ENCODE measurements at places on chromosomes 7 and 10. TPM values are rescaled to one million over a fixed set of nuclear protein-coding genes. Genes with fewer than 3 reads are reported as not detected.

The PDCD11 gene
- 21.6 TPM for total RNA-seq

The SAMD9L gene
- 64.4 TPM for total RNA-seq

The CALCR gene
- 0.24 TPM for total RNA-seq

The PKD2L1 gene
- total RNA-seq = 3.4 TPM

The TRPV5 gene
- not detected for total RNA-seq

The MACC1 gene
- 24.7 TPM for total RNA-seq

The PALD1 gene
- 16.0 TPM for total RNA-seq

The ADIRF gene
- total RNA-seq = 158 TPM

The MYL7 gene
- 1.6 TPM for total RNA-seq

The NEBL gene
- 96.4 TPM for total RNA-seq

The NRG3 gene
- total RNA-seq = 2.6 TPM

The LIPN gene
- 1.6 TPM for total RNA-seq

DNA sequence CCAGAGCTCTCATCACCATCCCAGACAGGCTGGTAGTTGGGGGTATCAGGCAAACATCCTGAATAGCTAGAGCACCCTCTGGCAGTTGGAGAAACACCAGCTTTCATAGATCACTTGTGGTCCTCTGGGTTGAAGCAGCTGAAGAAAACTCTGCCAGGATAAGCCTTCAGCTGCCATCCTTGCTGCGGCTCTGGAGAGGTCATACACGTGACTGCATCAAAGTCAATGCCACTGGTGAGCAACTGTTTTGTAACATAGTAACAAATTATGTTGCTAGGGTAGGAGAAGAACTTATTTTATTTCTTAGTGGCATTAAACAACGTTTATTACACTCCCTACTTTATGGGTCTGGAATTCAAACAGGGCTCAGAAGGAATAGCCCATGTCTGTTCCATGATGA is 19.2 kb upstream of the PANK1 start:
- no peaks in the 10 kb centered on the region for H3K4me1 ChIP-seq
- H3K27me3 ChIP-seq = no peaks in the 10 kb centered on the region
- H3K4me3 ChIP-seq = no peak overlapping the region
- DNase-seq = no peak
- no peaks in the 10 kb centered on the region for H3K36me3 ChIP-seq

- no peaks in the 10 kb centered on the region for H3K27me3 ChIP-seq
- no peak overlapping the region for H3K4me3 ChIP-seq
- DNase-seq = peak; percentile 11
- H3K27ac ChIP-seq = no peak overlapping the region
- peaks cover 19% of the 10 kb centered on the region for H3K36me3 ChIP-seq
- no peaks in the 10 kb centered on the region for H3K4me1 ChIP-seq
Observed at GRCh38 chr10:71302874-71303568, 16.0 kb upstream of the SLC29A3 start.

DNA sequence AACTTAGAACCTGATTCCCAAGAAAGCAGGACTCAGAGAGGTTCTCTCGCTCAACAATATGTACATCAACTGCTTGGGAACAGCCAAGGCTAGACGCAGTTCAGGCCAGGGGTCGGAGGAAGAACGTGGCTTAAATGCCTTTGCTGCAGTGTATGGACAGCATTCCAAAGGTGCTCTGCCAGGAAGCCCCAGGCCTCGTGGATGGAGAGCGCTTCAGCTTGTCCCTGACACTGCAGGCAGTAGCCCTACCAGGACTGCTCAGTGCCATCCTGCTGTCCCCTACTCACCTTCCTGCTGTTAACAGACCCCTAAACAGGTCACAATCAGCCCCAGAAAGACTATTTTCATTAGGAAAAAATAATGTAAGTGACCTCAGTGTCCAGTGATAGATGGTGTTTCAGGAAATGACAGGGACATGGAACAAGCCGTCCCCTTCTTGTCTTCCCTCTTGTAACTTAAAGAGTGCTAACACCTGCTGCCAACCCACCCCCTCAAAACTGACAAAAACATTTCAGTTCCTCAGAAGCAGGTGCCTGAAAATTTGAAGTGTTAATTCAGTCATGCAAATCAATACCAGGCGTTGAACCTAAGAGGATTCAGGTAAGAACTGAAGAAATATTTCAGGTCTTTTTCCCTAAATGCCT is 16.5 kb downstream of the CREB3L2 start:
- no peaks in the 10 kb centered on the region for H3K36me3 ChIP-seq
- no peak for DNase-seq
- H3K4me3 ChIP-seq = no peak overlapping the region
- peak overlapping the region; percentile 2 for H3K27ac ChIP-seq
- peaks cover 86% of the 10 kb centered on the region for H3K4me1 ChIP-seq

DNA sequence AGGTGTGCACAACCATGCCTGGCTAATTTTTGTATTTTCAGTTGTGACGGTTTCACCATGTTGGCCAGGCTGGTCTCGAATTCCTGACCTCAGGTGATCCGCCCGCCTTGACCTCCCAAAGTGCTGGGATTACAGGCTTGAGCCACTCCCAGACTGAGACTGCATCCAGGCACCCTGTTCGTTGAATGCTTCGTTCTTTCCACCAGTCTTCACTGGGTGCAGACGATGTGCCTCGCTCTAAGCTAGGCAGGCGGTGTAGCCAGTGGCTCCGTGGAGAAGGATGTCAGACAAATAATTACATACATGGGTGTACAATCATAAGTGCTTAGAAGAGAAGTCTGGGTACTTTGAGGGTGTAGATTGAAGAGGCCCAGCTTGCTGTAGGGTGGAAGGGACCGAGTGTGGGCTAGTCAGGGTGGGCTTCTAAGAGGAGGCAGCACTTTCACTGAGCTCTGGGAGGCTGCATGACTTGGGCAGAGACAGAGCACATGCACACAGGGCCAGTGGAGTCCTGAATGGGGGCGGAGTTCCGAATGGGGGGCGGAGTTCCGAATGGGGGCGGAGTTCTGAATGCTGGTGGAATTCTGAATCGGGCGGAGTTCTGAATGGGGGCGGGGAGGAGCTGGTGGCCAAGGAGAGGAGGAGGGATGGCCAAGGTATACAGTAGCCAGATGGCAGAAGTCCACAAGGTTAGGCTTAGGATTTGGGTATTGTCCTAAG is 74.3 kb downstream of the COL26A1 start:
- peaks cover 24% of the 10 kb centered on the region for H3K27me3 ChIP-seq
- H3K4me1 ChIP-seq = no peaks in the 10 kb centered on the region
- DNase-seq = no peak
- no peaks in the 10 kb centered on the region for H3K36me3 ChIP-seq

GRCh38 chr7:119937745-119938144 is 335.2 kb upstream of the KCND2 start:
- no peak overlapping the region for H3K4me3 ChIP-seq
- no peaks in the 10 kb centered on the region for H3K27me3 ChIP-seq
- H3K4me1 ChIP-seq = no peaks in the 10 kb centered on the region
- no peaks in the 10 kb centered on the region for H3K36me3 ChIP-seq
- DNase-seq = no peak

GRCh38 chr10:84296091-84296981 is 32.1 kb upstream of the CCSER2 start:
- no peaks in the 10 kb centered on the region for H3K36me3 ChIP-seq
- H3K4me3 ChIP-seq = no peak overlapping the region
- H3K27ac ChIP-seq = peak overlapping the region; percentile 56
- peaks cover 12% of the 10 kb centered on the region for H3K4me1 ChIP-seq
- DNase-seq = no peak
- H3K27me3 ChIP-seq = no peaks in the 10 kb centered on the region

DNA sequence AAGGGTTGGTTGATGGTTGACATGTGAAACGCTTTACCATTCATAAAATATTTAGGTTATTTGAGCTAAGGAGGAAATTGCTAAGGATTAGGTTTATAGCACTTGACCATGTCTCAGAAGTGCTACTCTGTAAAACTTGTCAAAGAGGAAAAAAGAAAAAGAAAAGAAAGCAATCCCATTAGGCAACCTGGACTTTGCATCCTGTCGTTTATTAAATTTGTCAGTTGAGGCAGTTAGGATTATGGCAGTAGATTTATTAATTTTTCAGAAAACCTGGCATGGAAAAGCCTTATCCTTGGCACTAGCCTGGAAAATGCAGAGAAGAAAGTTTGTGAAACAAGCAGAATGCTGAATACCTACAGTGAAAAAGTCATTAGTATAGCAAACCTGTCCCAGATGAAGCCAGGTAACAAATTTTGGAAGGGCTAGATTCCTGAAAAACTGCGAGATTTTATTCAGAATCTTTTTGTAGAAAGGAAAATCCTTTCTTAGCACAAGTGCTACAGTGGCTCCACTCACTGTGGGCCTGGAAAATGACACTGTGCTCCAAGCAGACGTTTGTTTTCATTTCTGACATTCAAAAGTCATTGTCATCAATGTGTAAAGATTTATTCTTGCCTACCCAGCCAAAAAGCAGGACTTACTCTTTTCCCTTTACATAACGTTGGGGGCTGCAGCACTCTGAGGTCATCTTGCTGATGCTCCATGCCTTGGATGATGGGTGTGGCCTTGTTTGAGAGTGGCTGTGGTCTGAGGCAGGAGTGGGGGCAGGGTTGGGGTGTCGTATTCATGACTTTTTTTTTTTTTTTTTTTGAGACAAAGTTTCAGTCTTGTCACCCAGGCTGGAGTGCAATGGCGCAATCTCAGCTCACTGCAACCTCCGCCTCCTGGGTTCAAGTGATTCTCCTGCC is 664.9 kb downstream of the SUGCT start:
- no peaks in the 10 kb centered on the region for H3K36me3 ChIP-seq
- DNase-seq = no peak
- no peak overlapping the region for H3K27ac ChIP-seq
- no peaks in the 10 kb centered on the region for H3K27me3 ChIP-seq
- H3K4me3 ChIP-seq = no peak overlapping the region
- H3K4me1 ChIP-seq = no peaks in the 10 kb centered on the region

DNA sequence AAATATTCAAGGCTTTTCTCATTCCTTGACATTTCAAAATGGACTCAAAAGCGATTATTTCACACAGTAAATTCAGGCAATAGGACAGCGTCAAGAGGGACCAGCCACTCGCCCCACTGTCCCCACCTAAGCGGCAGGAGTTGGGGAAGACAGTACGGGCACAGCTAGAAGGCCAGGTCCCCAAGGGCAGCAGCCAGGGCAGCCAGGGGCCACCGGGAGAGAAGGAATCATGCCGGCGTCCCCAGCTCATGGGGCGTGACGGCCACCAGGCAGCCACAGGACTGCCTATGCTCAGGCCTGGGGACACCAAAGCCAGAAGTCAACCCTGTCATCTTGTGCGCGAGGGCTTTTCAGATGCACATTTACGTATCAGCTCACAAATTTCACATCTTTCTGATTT is 225.7 kb upstream of the PPP2R2D start:
- H3K27me3 ChIP-seq = no peaks in the 10 kb centered on the region
- H3K4me1 ChIP-seq = no peaks in the 10 kb centered on the region
- H3K36me3 ChIP-seq = no peaks in the 10 kb centered on the region
- DNase-seq = no peak

GRCh38 chr10:10020945-10021344 is 996.7 kb upstream of the CELF2 start:
- no peaks in the 10 kb centered on the region for H3K27me3 ChIP-seq
- H3K4me3 ChIP-seq = no peak overlapping the region
- no peak for DNase-seq
- H3K4me1 ChIP-seq = no peaks in the 10 kb centered on the region

GRCh38 chr10:129715805-129716204 is 248.3 kb downstream of the EBF3 start:
- H3K4me3 ChIP-seq = no peak overlapping the region
- H3K27ac ChIP-seq = no peak overlapping the region
- DNase-seq = no peak
- H3K36me3 ChIP-seq = no peaks in the 10 kb centered on the region
- H3K4me1 ChIP-seq = no peaks in the 10 kb centered on the region
- no peaks in the 10 kb centered on the region for H3K27me3 ChIP-seq

DNA sequence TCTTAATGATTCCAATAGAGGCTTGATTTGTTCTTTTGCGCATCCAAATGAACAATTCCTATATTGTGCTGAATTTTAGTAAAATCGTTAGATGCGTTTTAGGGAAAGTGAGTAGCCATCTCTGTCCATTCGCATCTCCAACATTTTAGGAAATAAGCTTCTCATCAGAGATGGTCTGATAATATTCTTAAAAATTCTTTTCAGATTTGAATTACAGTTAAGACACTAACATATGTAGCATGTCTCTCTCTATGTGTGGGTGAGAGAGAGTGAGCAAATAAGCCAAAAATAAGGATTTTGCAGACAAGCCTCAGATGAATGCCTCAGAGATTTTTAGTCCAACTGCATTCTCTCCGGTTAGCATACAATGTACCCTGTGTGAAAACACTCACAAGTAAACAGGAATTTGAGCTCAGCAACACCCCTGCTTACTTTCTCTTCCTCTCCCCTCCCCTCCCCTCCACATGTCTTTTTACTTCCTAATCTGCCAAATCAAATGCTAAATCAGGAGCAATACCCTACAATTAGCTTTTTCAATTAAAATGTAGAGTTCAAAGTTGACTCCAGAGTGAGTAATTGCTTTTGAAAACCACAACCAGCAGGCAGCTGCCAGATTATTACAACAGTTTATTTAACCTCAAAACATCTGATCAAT is 354.4 kb downstream of the CRPPA start:
- peaks cover 29% of the 10 kb centered on the region for H3K4me1 ChIP-seq
- H3K27me3 ChIP-seq = no peaks in the 10 kb centered on the region
- H3K4me3 ChIP-seq = no peak overlapping the region

- no peak overlapping the region for H3K4me3 ChIP-seq
- H3K27me3 ChIP-seq = no peaks in the 10 kb centered on the region
- no peaks in the 10 kb centered on the region for H3K36me3 ChIP-seq
- no peak for DNase-seq
Observed at GRCh38 chr10:87842220-87842641, 21.1 kb downstream of the KLLN start.

DNA sequence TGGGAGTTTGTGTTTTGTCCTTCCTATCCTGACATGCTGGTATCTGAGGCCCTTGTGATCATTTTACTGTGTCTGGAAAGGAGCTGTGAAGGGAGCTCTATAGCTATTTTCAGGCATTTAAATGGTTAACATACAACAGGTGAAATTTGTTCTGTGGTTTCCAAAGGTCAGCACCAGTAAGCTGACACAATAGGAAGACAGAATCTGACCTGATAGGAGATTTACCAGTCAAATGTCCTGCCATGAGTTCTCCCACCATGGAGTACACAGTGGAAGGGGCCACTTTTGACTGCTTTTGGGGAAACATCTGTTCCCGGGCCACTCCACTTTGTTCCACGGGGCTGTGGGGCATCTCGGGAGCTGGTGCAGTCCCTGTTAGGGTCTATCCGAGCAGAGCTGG is 17.6 kb downstream of the FKBP6 start:
- H3K27ac ChIP-seq = no peak overlapping the region
- H3K4me1 ChIP-seq = no peaks in the 10 kb centered on the region
- DNase-seq = no peak
- no peaks in the 10 kb centered on the region for H3K36me3 ChIP-seq
- H3K27me3 ChIP-seq = no peaks in the 10 kb centered on the region

Measured in lower lobe of right lung (tissue), 2 donors.